ENCODE measurements at places on chromosomes 1 and 21. TPM values are rescaled to one million over a fixed set of nuclear protein-coding genes. Genes with fewer than 3 reads are reported as not detected.

Gene OXCT2
- 3.8 TPM for total RNA-seq

Gene SLC5A9
- not detected for total RNA-seq

Gene TMPRSS2
- total RNA-seq = not detected

Gene APP
- 53.7 TPM for total RNA-seq

Gene HSD3B1
- not detected for total RNA-seq

Gene OR2L2
- not detected for total RNA-seq

Gene CAMK2N1
- 0.52 TPM for total RNA-seq

Gene ERG
- total RNA-seq = not detected

GRCh38 chr1:17539477-17540254, at the start of gene ARHGEF10L:
Gene ARHGEF10L, plus strand, starts transcription at chr1:17539698. Its CDS starts 40,898 bp downstream, at chr1:17580596.
- DNase-seq = no peak

DNA sequence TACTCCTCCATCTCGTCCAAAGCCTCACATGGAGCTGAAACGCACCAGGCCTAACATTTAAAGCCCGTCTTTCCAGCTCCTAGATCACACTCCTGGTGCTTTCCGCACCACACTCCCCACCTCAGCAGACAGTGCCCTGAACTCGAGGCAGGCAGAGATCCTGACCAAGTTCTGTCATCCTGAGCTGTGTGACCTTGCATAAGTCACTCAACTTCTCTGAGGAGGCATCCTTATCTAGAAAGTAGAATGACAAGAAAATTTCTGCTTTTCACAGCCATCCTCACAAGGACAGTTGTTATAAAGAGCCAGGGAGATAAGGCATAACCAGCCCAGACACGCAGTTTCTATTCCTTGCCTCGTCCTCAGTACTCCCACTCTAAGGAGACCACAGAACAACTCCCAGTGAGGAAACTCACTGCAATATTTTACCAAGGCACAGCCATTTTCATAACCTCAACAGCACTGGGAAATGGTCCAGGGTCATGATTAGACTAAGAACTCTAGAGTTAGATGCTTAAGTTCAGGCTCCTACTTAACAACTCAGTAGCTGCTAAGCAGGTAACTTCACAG, 3.1 kb downstream of the LRP8 start:
- DNase-seq = no peak

- no peak for DNase-seq
Observed at GRCh38 chr21:42616446-42616845, 37.0 kb upstream of the PDE9A start.

DNA sequence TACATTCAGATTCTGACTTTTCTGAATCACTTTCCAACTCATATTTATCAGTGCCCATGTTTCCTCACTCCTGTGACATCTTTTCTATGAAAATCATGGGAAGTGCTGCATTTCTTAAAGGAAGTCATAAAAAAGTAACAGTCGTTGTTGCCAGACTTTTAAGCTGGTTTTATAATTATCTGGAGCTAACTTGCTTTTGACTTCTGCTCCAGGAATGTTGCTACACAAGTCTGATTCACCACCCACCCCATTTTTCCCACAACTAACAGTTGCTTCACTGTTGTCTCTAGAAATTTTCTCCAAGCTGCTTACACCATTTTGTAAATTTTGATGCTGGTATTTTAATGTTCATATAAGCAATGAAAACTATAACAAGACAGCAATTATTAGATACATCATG, 12.2 kb downstream of the FCRLB start:
- no peak for DNase-seq

DNA sequence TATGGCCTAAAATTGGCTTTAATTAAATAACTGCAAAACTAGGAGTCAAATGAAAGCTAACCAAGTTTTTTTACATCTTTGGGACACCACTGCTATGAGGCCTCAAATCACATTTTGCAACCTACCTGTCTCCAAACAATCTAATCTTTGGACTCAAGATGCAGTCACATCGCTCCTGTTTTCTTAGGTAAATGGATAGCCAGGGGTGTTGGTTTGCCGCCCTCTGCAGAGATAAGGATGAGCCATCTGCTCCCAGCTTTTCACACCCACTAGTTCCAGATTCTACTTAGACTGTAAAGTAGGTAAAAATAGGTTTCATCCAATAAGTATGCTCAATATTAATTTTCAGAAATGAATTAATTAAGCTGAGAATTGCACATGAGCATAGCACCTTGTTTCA, 456.5 kb downstream of the KIF26B start:
- no peak for DNase-seq

DNA sequence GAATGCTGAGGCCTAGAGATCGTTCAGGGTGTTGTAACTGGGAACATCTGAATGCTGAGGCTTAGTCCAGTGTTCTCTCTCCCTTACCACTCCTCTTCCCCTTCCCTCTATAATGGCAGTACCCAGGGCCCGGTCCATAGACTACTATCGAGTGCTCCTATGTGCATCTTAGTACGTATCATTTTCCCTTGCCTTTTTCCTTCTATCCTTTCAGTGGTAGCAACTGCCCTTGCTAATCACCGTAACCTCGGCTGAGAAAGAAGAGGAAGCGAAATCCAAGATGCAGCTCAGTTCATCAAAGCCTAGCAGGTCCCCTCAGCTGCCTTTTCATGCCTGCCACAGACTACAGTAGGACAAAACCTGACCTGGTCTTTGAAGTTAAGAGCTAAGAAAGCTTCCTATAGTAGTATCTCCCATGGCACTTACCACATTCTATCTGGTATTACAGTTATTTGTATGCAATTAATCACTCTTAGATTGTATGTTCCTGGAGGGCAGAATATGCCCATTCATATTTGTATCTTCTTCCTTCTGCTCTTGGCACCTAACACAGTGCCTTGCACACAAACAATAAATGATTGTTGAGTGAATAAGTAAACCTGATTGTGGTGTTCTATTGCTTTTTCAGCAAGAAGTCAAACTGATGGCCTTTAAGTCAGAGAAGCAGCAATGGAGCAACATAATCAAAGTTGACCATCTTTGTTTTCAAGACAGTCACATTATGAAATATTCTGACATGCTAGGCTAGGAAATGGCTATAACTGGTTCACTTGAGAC, 22.4 kb downstream of the CNIH4 start:
- no peak for DNase-seq

- peak; percentile 75 for DNase-seq
Observed at GRCh38 chr1:113930499-113931161, 1.5 kb downstream of the HIPK1 start.

GRCh38 chr1:168786476-168787330, 57.7 kb upstream of the DPT start:
- no peak for DNase-seq

DNA sequence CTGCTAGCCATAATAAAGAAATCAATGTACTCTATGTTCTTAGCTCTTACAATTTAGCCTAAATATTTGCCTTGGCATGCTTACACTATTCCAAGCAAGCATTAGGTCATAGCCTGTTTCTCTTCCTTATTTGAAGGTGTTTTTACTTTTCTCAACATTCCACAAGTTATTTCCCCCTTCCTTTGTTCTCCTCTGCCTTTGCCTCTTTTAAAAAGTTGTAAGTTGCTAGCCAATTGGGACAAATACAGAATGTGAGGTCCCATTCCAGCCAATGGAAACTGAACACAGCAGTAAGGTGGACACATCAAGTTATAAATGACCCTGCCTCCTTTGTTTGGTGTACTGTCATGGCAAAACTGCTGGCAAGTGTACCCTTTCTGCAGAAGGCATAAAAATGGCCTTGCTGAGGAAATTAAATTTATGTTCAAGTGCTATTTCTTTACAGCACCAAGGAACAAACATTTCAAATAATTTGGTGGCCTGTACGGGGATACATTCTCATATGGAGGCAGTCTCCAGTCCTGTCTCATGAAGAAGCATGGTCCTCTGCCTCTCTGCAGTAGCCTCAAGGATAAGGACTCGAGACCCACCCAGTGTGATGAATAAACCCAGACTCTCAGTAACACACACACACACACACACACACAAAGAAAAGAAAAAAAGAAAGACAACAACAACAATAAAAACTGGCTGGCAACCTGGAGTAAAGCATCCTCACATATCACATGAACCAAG, 28.8 kb upstream of the FMO1 start:
- DNase-seq = no peak

GRCh38 chr1:203331224-203331623, 19.7 kb downstream of the FMOD start:
- DNase-seq = no peak

- DNase-seq = peak; percentile 89
Observed at GRCh38 chr1:32273391-32274208, 18.3 kb upstream of the HDAC1 start.

DNA sequence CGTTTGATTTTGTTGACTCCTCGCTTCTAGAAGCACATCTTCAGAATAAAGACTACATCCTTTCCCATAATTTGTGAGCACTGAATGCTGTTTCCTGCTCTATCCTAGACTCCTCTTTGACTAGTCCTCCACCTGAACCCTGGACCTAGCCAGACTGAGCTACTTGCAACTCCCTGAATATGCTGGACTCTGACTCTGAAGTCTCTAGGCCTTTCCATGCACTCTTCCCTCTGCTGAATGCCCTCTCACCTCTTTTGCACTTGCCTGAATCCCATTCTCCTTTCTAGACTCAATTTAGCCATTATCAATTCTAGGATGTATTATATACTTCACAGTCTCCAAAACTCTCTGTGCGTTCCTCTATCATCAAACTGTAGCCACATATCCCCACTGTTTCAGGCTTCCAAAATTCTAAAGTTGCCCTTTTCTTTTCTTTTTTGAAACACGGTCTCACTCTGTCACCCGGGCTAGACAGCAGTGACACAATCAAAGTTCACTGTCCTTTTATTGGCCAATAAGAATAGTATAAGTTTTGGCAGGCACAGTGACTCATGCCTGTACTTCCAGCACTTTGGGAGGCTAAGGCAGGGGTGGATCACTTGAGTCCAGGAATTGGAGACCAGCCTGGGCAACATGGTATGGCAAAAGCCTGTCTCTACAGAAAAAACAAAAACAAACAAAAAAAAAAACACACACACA, 127.0 kb downstream of the LTN1 start:
- no peak for DNase-seq

- DNase-seq = no peak
Observed at GRCh38 chr1:69982992-69983391, 222.4 kb downstream of the LRRC40 start.

DNA sequence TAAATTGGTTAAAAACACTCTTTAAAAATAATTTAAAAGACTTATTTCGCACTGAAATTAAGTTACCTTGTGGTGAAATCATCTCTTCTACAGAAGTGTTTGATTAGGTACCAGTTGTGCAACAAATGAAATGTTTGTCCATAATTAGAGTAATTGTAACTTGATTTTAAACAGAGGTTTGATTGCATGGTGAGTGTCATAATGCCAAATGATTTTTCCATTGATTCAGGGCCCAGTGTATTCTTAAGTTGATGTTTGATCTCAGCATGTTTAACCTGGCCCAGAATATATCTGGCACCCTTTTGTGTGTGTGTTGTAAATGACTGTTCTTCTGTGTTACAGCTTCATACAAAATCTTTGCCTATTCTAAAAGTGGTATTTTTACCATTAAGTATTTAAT, 28.5 kb downstream of the LRRC8B start:
- DNase-seq = no peak

DNA sequence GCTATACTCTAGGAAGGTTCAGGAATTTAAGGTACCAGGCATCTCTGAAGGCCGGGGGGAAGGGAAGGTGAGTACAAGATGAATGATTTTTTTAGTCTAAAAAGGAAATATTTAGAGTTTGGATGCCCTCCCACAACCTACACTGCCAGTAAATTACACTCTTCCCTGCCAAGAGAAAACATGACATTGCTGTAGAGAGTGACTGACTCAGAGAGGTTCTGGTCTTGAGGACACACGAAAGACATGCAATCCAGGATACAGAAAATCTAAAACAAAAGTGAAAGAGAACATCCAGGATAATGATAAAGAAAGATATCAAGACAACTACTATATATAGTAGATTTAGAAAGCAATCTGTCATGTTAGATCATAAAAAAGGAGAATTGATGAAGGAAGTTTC, 200.5 kb downstream of the TYW3 start:
- no peak for DNase-seq

DNA sequence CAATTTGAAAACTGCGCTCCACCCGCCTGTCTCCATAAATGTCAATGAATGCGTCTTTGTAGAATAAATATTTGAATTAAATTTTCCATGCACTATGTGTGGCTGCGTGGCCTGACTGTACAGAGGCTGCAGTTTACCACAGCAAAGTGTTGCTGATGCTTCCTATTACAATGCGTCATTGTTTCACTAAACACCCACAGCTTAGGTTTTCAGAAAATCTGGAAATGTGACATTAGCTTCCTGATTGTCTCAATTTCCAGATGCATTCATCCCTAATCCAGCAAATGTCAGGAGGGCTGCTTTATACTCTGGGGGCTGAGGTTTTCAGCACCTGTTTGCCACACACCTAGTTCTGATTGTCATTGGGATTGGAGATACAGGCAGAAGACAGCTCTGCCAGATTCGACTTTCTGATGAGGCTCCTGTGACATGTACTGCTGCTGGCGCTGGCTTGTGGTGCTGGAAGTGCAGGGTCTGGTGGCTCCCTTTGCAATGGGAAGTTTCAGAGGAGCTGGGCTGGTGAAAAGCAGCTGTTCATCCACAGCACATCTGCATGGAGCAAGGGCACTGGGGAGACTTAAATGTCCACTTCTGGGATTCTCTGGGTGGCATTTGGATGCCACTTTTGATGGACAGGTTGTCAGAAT, 40.0 kb downstream of the URB2 start:
- DNase-seq = no peak

DNA sequence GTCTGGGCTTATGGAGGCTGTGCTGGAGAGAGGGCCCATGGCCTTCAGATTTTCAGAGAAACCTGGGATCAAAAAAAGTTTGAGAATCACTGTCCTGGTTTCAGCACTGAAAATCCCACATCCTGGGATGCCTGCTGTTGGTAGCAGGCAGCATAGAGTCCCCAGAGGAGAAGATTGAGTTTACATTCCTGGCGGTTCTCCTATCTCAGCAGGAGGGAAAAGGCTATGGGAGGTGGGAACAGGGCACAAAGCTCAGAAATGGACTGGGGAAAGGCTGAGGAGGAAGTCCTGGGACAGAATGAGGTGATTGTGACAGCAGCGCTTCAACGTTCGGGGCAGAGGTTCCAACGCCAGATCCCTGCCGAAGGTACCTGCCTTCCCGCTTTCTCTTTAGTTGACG, 103.4 kb downstream of the ETS2 start:
- DNase-seq = no peak

DNA sequence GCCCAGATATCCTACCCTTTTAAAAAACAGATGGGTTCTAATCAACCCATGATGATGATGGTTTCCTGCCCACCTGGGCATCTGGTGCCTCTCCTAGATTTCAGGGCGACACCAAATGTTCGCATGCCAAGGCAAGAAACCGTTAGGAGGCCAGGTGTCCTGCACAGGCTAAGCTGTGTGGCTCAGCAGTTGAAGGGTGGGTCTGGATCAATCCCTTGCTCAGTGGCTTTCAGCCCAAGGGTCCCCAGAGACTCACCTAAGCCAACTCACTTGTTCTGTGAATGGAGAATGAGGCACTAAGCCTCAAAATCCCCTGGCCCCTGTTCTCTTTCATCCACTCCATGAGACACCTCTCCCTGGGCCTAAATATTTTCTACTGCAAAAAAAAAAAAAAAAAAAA, 169.1 kb upstream of the EDN2 start:
- DNase-seq = no peak

DNA sequence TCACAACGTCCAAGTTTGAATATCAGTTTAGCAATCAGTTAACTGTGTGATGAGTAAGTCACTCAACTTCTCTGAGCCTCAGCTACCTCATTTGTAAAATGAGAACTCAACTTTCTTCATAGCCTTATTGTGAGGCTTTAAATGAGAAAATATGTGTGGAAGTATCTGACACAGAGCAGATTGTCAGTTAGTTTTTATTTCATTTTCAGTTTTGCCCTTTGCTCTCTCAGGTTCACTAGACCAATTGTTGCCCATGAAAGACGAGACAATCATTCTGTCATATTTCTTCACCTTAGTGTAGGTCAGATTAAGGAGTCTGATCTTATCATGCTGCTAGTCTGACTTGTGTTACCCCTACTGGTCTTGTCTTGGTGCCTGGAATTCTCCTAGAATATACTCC, 232.8 kb upstream of the PTBP2 start:
- no peak for DNase-seq

All from activated naive CD8-positive, alpha-beta T cell treated with anti-CD3 and anti-CD28 coated beads for 36 hours (primary cell).